CD4-positive, alpha-beta T cell (primary cell): ENCODE measurements at places on chromosomes 6 and 20.

- no peak for DNase-seq
These were observed 57.5 kb downstream of the ILRUN start for GRCh38 chr6:34638834-34639736.

DNA sequence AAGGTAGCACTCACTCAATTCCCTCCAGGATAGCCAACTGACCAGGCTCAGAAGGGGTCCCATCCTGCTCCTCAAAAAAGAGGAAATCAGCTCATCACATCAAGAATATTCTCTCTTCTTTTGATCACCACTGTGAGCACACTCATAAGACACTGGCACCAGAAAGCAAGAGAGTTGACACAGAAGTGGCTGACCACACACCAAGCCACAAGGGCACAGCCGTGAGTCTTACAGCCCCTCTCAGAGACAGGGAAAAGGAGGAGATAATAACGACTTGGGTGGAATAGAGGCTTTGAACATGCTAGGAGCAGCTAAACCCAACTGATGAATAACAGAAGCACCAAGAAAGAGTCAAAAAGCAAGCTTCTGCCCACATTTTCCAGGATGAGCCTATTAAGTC is 249.1 kb upstream of the PREP start:
- no peak for DNase-seq

DNA sequence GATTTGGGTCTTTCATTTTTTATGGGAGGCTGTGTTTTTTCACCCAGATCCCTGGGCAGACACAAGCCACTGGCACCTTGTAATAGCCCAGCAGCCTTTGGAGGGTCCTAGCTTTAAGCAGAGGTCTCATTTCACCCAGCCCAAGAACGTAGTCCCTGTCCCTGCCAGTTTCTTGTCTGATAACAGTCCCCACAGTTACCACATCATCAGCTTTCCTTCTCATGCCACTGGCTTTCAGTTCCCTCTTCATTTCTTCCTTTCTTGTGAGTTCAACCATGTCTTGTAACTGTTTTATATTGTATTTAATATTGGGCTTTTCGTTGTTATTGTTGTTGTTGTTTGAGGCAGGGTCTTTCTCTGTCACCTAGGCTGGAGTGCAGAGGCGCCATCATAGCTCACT is 10.6 kb downstream of the PNPLA1 start:
- no peak for DNase-seq

GRCh38 chr6:136895901-136896300 is 26.2 kb upstream of the SLC35D3 start:
- no peak for DNase-seq

DNA sequence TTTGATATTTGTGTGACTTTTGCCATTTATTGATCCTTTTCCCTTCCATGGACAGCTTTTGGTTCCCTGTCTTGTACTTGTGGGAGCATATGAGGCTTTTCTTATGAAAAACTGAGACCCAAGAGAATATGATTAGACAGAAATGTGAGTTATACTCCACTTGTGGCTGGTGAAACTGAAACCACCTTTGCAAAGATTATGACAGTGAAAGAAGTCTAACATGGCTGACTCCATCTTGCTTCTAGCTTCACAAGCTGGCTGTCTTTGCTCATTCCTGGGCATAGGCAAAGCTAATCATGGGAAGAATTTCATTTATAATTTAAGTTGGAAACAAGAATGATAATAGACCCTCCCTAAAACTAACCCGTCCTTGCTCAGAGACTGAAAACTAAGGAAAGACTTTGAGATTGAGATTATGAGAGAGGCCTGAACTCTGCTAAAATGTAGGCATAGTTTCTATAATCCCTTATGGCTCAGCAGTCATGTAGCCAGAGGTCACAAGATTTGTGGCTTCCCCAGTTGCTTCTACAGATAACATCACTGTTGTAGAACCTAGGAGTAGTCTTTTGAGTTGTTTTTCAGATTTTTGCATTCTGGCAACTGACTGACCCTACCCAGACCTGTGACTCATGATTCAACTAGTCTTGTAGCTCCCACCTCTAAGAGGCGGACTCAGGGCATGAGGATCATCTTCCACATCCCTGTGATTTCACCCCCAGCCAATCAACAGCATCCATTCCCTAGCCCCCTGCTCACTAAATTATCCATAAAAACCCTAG is 50.9 kb upstream of the CD2AP start:
- no peak for DNase-seq

DNA sequence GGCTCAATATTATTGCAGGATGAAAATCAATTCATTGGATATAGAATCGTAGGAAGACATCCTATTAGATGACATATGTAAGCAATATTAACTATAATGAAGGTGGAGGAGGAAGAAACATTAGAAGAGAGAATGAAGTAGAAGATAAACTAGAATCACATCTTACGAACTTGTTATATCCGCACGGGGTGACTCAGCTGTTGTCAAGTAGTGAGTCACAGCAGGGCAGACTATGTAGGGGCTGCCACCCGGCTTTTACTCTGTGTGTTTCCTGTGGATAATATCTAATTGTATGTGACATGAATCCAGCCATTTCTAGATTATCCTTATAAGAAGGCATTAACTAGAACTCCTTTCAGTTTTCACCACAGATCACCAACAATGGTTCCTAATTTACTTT is 520.2 kb downstream of the DOK5 start:
- DNase-seq = no peak

GRCh38 chr6:113623129-113623528 is 234.0 kb upstream of the MARCKS start:
- no peak for DNase-seq

GRCh38 chr6:28277746-28278145 is 3.6 kb upstream of the PGBD1 start:
- DNase-seq = no peak

GRCh38 chr6:119276211-119276610 is 73.3 kb downstream of the MAN1A1 start:
- no peak for DNase-seq

- no peak for DNase-seq
These were observed 297.5 kb downstream of the CLIC5 start for GRCh38 chr6:45718131-45718530.
